Kasumi-1 (cell line): ENCODE measurements at places on chromosomes 5 and 9.

- DNase-seq, result no peak
Measured at GRCh38 chr5:218457-219291, 554 bp downstream of the SDHA start.

DNA sequence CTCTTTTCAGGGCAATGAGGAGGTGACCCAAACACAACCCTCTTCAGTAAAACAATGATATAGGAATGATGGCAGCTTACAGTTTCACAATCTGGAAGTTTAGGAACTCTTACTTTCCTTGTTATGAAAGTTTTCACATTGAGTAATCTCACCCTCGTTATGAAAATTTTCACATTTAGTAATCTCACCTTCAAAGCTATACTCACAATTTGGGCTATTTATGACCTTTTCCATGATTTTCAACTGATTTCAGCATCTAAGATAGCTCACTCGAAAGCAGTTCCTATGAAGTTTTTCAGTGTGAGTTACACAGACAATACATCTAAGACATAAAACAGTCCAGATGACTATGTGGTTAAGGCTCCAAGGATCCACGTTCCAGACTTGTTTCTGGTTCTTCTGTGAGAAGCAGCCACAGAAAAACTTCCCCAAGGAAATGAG is 57.1 kb downstream of the FOXD1 start:
- no peak for DNase-seq

DNA sequence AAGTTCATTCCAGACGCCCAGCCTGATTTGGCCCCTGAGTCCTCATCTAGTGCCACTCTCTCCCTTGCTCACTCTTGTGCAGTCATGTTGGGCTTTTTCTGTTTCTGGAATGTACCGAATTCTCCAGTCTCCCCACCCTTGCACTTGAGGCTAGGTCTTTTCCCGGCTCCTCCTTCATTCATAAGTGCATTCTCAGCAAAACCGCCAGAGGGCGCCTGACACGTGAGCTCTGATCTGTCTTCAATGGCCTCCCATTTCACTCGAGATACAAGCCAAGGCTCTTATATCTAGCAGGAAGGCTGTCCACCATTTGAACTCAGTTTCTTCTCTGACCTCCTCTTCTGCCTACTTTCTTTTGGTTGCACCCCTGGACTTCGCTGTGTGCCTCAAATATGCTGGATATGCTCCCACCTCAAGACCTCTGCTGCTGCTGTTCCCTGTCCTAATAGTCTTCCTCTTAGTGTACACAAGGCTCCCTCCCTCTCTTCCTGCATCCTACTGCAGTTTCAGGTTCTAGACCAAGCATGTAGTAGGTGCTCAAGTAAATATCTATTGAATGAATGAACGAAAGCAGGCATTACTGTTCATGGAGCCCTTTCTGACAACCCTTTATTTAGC is 568.1 kb upstream of the WWC1 start:
- DNase-seq, result peak; percentile 75

GRCh38 chr9:14524873-14525515 is 168.2 kb downstream of the ZDHHC21 start:
- DNase-seq, result no peak

DNA sequence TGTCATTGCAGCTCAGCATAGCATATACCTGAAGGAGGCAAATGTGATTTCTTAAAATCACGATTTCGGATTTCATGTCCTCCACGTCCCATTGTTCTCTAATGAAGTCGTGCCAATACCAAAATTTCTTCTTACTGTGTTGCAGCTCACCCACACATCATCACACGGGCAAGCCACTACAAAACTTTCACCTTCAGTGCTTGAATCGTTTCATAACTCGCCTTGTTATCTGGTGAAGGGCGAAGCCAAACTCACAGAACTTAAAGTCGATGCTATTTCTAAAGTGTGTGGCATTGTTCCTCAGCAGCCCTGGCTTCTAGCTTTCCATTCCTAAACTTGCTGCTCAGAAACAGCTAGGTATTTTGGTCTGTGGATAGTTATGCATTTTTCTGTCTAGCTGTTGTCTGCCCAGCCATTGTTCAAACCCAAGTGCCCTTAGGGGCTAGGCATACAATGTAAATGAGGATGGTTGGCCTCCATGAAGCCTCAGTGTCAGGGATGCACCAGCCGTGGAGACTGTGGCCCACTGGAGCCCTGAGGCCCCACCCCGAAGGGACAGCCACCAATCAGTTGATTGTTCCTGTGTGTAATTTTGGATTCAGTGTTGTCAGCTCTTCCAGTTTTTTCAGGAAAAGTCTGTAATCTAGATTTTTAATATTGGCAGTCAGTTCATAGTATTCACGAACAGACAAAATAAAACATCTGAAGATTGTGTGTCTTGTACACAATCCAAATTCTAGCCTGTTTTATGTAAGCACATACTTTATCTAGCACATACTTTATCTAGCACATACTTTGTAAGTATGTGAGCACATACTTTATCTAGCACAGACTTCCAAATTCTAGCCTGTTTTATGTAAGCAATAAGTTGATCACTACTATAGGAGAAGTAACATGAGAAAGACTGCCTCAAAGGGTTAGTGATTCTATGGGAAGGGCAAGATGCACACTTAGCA is 112.8 kb downstream of the DAPK1 start:
- no peak for DNase-seq

DNA sequence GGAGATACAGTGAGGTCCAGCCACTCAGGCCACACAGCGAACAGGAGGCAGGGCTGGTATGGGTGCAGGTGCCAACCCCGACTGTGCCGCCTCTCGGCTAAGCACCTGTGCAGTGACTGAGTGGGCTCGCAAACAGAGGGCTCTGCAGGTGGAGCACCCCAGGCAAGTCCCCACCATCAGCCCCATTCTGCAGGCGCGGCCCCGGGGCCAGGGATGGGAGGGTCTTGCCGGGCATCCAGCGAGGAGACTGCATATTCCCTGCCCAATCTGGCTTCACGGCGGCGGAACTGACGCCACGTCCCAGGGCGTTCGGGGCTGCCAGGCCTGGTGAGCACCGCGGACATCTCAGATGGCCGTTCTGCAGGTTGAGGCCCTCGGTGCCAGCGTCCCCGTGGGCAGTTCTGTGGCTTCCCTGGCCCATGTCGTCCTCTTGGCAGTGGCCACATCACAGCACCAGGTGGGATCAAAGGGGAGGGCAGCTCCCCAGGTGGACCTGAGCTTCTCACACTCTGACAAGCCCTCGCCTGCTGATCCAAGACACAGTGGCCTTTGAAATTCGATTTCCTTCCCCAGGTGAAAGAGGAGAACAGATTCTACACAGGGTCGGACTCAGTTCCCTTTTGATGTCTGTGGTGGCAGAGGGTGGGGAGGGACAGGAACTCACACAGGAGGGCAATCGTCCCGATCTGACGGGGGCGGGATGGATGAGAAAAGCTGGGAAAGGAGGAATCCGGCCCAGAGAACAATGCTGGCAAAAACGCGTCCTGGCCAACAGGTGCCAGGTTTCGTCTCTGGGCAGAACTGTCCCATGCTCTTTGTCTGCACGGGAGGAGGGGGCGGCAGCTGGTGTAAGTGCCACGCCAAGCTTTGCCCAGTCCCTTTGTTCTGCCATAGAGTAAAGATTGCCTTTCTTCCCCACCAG is 18.8 kb downstream of the DBH start:
- no peak for DNase-seq

GRCh38 chr9:16516891-16517290 is 353.6 kb downstream of the BNC2 start:
- DNase-seq, result no peak

DNA sequence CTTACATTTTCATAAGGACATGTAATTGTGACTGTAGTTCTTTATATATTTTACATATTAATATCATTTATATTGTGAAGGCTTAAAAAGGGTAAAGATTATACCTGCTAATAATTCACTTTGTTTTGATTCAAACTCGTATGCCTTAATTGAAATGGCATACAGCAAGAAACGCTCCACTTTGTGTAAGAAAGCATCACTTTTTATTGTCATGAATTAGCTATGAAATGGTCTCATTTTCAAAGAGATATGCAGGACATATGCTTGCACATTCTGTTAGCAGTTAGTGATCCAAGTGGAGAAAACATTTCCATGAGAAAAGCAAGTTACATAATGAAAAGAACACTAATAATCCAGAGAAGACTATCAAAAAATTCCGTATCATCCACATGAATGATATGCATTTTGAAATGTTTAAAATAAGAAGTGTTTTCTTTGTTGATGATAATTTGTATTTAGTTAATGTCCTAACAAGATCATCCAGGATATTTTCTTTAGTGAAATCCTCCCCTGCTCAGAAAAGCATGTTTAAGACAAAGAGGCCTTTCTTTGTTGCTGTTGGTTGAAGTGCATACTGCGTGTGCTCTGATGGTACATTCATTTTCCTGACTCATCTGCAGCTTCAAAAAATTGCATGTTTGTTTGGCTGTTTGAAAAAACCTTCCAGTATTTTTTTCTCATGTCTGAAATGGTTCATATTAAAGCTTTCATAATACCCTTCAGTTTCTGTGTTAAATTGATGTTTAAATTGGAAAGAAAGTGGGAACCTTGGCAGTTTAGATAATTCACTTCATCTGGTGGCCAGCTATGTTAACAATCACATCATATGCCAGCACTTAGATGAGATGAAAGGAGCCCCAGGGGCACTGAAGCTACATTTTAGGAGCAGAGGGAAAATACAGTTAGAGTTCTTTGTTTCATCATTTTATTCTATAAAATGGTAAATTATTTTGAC is 242.2 kb downstream of the CSNK1G3 start:
- DNase-seq, result no peak

DNA sequence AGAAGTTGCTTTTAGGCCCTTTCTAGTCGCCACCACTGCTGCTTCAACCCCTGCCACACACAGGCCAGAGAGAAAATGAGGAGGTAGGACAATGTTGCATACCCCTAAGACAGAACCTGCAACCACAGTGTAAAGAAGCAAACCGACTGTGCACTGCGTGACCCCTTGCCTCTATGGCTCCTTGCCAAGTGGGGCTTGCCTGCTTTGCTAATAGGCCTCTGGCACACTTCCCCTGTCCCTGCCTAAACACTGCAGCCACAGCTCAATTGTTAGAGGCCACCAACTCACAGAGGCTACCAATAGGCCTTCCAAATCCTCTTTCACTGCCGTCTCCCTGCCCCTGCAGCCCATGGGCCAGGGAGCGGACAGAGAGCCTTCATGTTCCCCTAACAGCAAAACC is 280.1 kb downstream of the CDH10 start:
- DNase-seq, result no peak

DNA sequence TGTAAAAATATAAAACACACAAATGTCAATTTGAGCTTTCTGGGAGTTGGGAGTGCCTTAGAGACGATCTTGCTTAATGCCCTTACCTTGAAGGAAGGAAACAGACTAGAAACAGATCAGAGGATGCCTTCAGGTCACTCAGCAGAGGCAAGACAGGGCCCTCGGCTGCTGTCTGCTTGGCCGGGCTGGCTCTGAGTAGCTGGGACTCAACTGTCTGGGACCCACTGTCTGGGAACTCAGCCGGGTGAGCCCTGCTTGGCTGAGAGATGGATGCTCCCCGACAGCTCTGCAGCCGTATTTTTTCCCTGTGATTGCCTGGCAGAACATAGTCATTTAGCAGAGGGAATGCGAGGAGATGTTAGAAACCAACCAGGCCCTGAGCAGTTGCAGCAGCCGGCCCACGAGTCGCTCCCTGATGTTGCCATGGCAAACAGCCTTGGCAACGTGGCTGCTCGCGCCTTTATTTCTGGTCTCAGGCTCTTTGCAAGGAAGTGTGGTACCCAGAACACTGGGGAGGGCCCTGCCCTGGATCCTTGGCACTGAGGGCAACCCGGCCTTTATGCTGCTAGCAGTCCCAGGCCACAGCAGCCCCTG is 10.9 kb downstream of the PPARGC1B start:
- no peak for DNase-seq
